ENCODE measurements at places on chromosomes 4 and X. TPM values are rescaled to one million over a fixed set of nuclear protein-coding genes. Genes with fewer than 3 reads are reported as not detected.

DNA sequence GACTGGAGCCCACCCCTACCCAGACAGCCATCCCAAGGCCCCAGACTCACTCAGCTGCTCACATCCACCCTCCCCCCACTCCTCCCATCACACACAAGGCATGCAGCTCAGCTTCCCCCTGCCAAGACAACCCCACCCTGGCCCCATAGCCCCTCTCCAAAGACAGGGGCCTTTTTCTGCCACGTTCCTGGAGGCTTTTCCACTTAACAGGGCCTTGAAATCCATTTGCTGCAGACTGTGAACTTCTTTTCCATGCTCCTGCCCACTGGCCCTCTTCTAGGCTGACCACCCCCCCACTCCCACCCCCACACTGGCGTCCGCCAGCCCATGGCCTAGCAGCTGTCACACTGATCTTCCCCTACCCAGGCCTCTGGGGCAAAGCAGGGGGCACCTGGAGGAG is 76.0 kb downstream of the PJA1 start:
- DNase-seq: no peak

DNA sequence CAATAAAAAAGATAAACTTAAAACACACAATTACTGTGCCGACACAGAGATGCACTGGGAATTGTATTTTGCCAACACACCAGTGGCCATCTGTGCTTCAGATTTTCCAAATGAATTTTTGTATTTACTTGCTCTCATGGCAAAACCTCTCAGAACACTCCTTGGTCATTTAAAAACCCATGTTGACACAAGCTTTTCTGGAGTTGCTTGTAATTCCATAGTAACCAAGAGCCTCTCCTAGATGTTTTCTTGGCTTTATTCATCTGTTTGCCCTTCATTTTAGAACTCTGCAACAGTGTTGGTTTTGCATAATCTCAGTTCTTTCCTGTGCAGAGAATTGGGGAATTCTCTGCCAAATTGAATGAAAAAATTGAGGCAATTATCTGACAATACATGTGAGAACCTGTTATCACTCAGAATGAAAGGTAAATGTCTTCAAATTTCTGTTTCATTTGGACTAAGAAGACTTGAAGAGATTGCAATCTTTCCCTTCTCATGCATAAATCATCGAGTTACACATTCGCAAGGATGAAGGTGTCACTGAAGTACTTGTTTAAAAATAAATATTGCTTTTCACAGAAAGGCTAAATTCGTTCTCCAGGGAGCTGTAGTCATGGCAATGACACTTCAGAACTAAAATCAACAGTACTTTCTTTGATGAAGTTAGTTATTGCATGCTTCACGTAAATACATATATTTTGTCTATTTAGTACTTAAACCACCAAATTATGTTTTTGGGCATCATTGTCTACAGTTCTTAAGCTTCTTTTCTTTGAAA is 301.8 kb upstream of the CTSO start:
- peak; percentile 55 for DNase-seq

GRCh38 chr4:153464068-153464467 is 2.1 kb upstream of the TMEM131L start:
- no peak for DNase-seq

GRCh38 chrX:133985967-133986683 is 731 bp upstream of the GPC3 start:
- no peak for DNase-seq

DNA sequence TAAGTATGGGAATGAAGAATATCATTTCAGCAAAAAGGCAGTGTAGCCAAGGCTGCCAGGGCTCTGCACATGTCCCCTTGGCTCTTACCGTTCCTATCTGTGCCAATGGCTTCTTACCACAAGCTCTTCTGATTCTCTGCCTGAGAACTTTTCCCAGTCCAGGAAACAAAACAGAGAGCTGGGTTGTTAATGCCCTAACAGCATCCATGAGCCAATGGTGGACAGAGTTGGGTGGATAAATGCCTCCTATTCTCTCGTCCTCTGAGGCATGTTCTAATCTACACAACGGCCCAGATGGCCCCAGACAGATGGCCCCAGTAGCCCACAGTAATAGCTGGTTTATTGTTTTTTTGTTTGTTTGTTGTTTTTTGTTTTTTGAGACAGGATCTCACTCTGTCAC is 28.0 kb downstream of the SCD5 start:
- DNase-seq: peak; percentile 66

- no peak for DNase-seq
These were observed 434.8 kb upstream of the CT83 start for GRCh38 chrX:116897526-116897925.

- peak; percentile 56 for DNase-seq
These were observed 99.8 kb downstream of the PTCHD1 start for GRCh38 chrX:23434356-23434884.

- no peak for DNase-seq
These were observed 36.3 kb downstream of the DTHD1 start for GRCh38 chr4:36317721-36318120.

- DNase-seq: peak; percentile 94
These were observed at the start of gene PCDH18 for GRCh38 chr4:137531986-137532868. Gene PCDH18, minus strand, starts transcription at chr4:137532494. Its CDS starts 406 bp downstream, at chr4:137532088.

DNA sequence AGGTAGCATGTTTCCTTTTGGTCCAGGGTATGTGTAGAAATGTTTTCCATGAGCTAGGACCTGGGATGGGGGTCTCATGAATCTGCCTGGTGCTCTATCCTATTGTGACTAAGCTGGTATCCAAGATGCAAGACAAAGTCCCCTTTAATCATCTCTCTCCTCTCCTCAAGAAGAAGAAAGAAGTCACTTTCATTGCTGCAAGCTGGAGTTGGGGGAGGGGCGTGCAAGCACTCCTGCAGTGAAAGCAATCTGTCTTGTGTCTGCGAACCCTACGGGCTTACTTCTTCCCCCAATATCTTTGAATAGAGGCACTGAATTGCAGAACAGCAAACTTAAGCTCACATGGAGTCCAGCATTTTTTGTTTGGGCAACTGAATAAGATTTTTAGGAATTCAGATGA is 27.2 kb upstream of the GRPR start:
- DNase-seq: no peak

- DNase-seq: peak; percentile 95
These were observed 55.7 kb downstream of the BTC start for GRCh38 chr4:74738464-74739143.

DNA sequence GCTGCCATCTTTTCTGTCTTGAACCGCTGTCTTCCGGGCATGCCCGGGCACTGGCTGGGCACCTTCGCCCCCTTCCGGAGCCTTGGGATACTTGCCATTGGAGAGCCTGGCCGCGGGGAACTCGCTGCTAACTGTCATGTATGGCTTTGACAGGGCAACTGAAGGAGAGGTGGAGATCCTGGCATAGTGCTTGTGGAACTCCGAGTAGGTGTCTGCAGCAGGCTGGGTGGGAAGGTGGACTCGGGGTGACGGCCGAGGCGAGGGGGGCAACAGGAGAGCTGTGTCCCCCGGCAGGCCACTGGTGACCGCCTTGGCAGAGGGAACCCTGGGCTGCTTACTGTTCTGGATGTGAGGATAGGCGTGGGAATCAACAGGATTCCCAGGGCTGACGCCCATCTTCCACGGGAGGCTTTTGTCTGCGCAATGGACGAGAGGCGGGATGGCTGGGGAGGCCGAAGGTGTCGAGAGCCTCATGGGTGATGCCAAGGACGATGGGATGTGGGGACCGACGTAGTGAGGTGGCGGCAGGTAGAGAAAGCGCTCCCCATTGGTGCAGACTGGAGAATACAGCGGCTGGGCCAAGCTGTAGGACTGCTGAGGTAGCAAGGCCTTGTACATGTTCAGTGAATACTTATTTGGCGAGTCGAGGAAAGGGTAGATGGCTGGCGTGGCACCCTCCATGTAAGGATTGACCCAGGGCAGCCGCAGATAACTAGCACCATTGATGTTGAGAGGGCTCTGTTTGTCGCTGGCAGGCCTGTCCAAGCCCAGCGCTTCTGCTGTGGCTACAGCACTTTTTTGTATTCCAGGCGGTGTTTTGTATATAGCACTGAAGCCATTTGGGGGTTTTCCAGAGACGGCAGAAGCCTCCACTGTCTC is 23.4 kb downstream of the BCOR start:
- no peak for DNase-seq

- no peak for DNase-seq
These were observed 28.8 kb upstream of the NSUN7 start for GRCh38 chr4:40720916-40721315.

GRCh38 chr4:157741642-157742041 is 431.2 kb downstream of the GASK1B start:
- no peak for DNase-seq

DNA sequence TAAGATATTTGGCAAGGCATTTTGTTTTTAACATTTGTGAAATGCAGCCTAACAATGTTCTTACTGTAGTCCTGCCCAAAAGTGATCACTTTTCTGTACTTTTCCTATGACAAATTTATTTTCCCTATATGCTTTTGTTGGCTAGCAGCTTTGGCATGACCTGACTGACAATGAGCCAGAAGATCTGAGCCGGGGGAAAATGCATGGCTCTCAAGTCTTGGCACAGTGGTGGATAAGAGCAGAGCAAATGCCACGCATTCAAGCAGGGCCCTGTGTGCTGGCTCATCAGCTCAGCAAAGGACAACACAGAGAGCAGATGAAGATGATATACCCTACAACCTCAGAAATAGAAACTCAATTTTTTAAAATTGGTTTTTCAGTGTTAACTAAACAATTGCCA is 187.3 kb downstream of the ANAPC10 start:
- DNase-seq: peak; percentile 1

- DNase-seq: no peak
These were observed 115.4 kb downstream of the AFAP1 start for GRCh38 chr4:7824218-7824617.

GRCh38 chrX:72715546-72715945 is 1.4 kb upstream of the PHKA1 start:
- no peak for DNase-seq

Gene ATP2B3
- polyA plus RNA-seq: 7.2 TPM

Gene F8A3
- 7.9 TPM for polyA plus RNA-seq

Gene CXCL11
- not detected for polyA plus RNA-seq

Gene GPM6B
- polyA plus RNA-seq: 228 TPM

Gene HHIP
- 5.3 TPM for polyA plus RNA-seq

Gene GPR34
- polyA plus RNA-seq: 1.7 TPM

Gene HSFX4
- polyA plus RNA-seq: not detected

Gene NUP62CL
- 1.1 TPM for polyA plus RNA-seq

Gene DMRTC1B
- polyA plus RNA-seq: 10.4 TPM

Gene PCDH10
- polyA plus RNA-seq: 9.5 TPM

Gene CD38
- polyA plus RNA-seq: 1.1 TPM

All from brain (organoid and tissue), 16 donors.